ENCODE measurements at places on chromosomes 3 and 15.

DNA sequence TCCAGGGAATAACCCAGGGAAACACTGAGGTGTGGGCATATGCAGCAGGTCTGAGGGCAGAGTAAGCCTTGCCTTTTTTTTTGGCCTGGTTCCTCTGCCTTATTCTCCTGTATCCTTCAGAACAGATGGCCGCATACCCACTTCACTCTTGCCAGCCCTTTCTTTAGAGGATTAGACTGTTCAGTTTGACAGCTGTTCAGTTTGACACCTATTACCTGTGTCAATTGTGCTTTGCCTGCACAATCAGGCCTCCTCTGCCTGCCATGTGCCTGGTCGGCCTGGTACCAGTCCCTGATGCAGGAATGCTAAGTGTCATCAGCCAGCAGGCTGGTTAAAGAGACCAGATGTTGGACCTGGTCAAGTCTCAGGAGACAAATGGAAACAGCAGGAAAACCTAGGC, 22.3 kb downstream of the TM6SF1 start:
- DNase-seq: no peak

GRCh38 chr3:7508821-7509220, 647.9 kb downstream of the GRM7 start:
- DNase-seq: no peak

GRCh38 chr3:177104299-177104992, 92.8 kb downstream of the TBL1XR1 start:
- no peak for DNase-seq

DNA sequence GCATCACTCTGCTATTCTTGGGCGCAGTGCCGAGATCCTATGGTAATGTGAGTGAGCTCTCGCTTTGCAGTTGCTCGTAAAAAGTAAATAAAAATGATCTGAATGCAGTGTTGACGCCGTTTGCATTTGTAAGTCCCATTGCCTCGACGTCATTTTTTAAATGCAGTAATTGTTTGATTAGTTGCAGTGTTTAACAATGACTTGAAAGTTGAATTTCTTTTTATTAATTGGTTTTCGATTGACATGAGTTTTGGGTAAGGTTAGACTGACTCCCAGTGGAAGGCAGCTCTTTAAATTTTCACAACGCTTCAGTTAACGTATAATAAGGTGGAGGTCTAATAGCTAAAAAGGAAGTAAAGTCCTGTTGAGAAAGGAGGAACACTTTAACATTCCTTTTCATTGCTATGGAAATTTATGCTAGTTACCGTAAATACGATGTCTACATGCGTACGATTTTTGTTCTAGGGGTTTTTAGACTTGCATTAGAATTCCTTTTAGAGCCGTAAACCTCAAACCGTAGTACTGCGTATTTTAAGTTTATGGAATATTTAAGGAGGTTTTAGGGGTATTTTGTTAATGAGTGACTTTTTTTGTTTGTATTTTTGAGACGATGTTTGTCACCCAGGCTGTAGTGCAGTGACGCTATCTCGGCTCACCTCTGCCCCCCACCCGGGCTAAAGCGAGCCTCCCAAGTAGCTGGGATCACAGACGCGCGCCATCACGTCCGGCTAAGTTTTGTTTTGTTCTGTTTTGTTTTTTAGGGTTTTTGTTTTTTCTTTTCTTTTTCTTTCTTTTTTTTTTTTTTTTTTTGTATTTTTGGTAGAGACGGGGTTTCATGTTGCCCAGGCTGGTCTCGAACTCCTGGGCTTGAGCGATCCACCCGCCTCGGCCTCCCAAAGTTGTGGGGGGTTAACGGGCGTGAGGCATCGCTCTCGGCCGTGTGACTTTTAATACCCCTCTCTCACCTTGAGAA, 1.4 kb downstream of the MORF4L1 start:
- no peak for DNase-seq

DNA sequence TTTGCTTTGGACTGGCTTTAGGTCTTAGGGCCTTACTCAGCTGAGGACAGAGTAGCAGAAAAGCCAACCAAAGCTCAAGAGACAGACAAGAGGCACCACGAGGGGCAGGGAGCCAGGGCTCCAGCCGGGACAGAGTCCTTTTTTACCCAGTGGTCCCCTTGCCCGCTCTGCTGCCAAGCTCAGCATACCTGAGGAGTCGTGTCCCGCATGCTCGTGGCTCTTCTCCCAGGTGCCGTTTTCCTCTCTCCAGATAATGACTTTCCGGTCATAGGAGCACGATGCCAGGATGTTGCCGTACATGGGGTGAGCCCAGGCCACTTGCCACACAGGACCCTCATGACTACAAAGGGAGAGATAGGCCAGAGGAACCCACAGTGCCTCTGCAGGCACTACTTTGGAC, 8.5 kb downstream of the SEC13 start:
- no peak for DNase-seq

DNA sequence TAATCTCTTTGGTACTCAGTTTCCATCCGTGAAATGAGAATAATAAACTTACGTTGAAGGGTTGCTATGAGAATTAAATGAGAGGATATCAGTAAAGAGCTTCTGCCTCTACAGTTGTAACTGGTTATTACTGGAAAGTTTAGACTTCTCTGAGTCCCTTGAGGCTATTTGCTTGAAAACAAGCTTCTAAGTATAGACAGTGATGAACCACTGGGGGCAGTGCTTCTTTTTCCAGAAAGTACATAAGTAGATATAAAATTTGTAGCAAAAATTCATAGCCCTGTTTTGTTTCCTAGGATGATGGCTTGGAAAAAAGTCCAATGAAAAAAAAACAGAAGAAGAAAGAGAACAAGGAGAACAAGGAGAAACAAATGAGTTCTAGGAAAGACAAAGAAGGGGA, 87.1 kb downstream of the RGMA start:
- no peak for DNase-seq

GRCh38 chr15:56047354-56047753, 53.9 kb upstream of the NEDD4 start:
- DNase-seq: no peak

- no peak for DNase-seq
Observed at GRCh38 chr3:38001456-38002081, 11.0 kb downstream of the VILL start.

GRCh38 chr3:183350164-183350563, 78.3 kb downstream of the MCF2L2 start:
- DNase-seq: no peak

Measured in activated CD8-positive, alpha-beta memory T cell treated with anti-CD3 and anti-CD28 coated beads for 1 hour (primary cell).